Psoas muscle (tissue), 8 donors: ENCODE measurements at places on chromosomes 1 and 21. TPM values are rescaled to one million over a fixed set of nuclear protein-coding genes. Genes with fewer than 3 reads are reported as not detected.
A peak's percentile ranks its signal among the peaks of the same experiment; 100 is the strongest.

GRCh38 chr1:147809236-147809635 is 48.8 kb upstream of the GJA5 start:
- DNase-seq, result no peak
- H3K4me1 ChIP-seq, result no peaks in the 10 kb centered on the region
- H3K36me3 ChIP-seq, result no peaks in the 10 kb centered on the region
- H3K27ac ChIP-seq, result no peak overlapping the region

DNA sequence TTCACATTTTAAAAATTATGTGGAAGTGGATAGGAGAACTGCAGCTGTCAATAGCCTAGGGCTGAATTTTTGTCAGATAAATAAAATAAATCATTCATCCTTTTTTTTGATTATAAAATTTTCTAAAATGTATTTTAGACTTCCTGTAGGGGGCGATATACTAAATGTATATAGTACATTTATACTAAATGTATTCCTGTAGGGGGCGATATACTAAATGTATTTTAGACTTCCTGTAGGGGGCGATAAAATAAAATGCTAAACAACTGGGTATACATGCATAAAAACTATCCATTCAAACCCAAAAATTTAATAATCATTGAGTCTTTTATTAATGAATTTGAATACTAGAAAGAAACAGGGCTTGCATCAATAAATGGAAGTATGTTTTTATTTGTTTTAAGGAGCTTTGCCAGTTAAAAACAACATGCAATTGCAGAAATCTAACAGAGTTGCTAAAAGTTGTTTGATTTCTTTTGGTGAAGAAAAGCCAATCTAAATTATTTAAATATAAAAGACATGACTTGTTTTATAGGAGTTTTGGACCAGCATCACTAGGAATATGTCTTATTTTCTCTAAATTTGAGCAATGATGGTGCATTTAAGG is 31.4 kb downstream of the CLCA1 start:
- H3K36me3 ChIP-seq, result no peaks in the 10 kb centered on the region
- H3K4me3 ChIP-seq, result no peak overlapping the region
- no peak overlapping the region for H3K27ac ChIP-seq

- H3K27me3 ChIP-seq, result no peaks in the 10 kb centered on the region
- DNase-seq, result no peak
- no peaks in the 10 kb centered on the region for H3K36me3 ChIP-seq
Measured at GRCh38 chr1:87464022-87464490, 135.4 kb downstream of the LMO4 start.

DNA sequence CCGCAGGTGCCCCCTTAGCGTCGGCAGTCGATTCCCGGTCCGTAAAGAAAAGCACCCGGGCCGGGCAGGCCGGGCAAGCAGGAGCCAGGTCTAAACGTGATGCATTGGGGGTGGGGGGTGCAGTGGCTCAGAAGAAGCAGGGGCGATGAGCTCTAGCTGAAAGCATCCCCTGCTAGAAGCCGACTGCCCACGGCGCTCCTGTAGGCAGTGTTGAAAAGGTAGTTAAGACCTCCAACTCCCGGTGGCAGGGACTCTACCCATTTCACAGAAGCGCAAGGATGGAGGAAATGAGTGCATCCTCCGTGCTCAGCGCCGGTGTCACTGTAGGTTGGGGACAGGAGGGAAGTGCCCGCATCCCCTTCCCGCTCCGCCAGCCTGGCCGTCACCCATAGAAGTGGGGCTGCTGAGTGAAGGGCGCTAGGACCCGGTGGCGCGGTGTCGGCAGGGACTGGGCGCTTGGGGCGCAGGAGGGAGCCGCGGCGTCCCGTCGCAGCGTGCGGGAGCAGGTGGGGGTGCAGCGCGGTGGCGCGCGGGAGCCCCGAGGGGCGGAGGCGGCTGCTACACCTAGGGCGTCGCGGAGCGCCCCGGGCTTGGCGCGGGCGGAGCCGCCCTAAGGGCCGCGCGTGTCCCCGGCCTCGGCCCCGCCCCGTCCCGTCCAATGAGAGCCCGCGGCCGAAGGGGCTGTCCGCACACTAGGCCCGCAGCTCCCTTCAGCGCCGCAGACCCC is at the start of gene WNT2B:
TSS of gene WNT2B (plus strand) at position 688 of the 727 bp plus-strand sequence. CDS start 298 bp downstream, outside the sequence.
- peaks cover 19% of the 10 kb centered on the region for H3K27me3 ChIP-seq
- no peaks in the 10 kb centered on the region for H3K36me3 ChIP-seq
- H3K4me1 ChIP-seq, result peaks cover 12% of the 10 kb centered on the region
- peak within 1 kb of the TSS; percentile 68 for H3K4me3 ChIP-seq

Gene MTARC1
- 2.7 TPM for total RNA-seq

Gene SHISAL2A
- 0.28 TPM for total RNA-seq

Gene ECM1
- total RNA-seq, result 4.6 TPM

Gene DNAI4
- 4.8 TPM for total RNA-seq

- no peaks in the 10 kb centered on the region for H3K4me1 ChIP-seq
- no peak for DNase-seq
- no peaks in the 10 kb centered on the region for H3K27me3 ChIP-seq
- H3K4me3 ChIP-seq, result no peak overlapping the region
- H3K27ac ChIP-seq, result no peak overlapping the region
Measured at GRCh38 chr1:168512864-168513595, 30.8 kb downstream of the XCL2 start.

Gene NPPA
- total RNA-seq, result 0.28 TPM

- no peak overlapping the region for H3K4me3 ChIP-seq
- no peaks in the 10 kb centered on the region for H3K36me3 ChIP-seq
- no peaks in the 10 kb centered on the region for H3K27me3 ChIP-seq
Measured at GRCh38 chr1:244187310-244187709, 136.2 kb downstream of the ZBTB18 start.

DNA sequence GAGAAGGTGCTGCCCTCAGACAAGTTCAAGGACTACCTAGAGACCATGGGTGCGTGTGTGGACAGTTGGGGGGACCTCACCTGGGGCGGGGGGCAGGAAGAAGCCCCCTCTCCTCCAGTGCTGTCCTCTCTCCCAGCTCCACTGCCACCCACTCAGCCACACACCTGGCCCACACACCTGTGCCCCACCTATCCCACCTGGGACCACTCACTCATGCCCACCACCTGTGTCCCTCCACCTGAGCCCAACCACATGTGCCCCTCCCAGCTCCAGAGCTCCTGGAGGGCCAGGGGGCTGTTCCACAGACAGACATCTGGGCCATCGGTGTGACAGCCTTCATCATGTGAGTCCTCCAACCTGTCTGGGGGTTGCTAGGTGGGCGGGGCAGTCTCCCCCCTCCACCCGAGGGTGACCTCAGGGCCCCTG is 29.0 kb downstream of the TRIM11 start:
- H3K4me1 ChIP-seq, result peaks cover 7% of the 10 kb centered on the region
- DNase-seq, result peak; percentile 54
- H3K4me3 ChIP-seq, result no peak overlapping the region
- no peaks in the 10 kb centered on the region for H3K36me3 ChIP-seq

Gene IFFO2
- total RNA-seq, result 6.2 TPM

Gene FNDC5
- total RNA-seq, result 95.0 TPM

Gene MTARC2
- total RNA-seq, result 8.8 TPM

Gene RXRG
- 8.5 TPM for total RNA-seq

Gene NUDT4B
- 0.84 TPM for total RNA-seq

DNA sequence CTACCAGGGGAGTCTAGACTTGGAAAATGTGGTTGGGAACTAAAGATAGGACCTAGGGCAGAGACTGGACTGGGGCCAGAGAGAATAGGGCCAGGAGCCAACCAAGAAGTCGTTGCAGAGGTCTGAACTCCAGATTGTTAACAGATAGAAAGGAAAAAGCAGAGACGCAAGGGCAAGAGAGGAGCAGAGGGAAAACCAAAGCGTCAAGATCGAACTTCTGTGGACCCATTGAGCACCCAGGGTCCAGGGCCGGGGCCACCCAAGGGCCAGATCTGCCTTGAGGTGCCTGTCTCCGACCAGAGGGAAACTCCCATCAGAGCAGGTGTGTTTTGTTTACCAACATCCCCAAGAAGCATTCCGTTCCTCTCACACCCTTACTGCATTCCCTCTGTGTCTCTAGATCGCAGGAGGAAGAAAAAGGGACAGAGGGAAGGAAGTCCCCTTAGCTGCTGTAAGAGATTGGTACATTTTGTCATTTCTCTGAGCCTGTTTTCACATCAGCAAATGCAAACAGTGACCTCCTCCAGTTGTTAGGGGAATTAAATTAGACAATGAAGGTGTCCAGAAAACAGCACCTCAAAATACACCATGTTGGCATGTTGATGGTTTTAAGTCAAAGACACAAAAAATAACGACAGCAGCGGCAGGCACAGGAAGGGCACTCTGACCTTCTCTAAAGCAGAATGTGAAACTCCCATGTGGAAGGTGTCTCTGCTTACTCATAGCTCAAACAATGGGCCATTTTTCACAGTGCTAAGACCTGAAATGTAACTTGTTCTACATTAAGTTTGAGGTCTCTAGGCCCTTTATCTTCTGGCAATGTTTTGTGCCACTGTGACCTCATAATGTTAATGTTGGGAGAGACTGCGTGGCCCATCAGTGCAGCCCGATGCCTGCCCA is 105.8 kb upstream of the RAB4A start:
- H3K4me3 ChIP-seq, result no peak overlapping the region
- H3K27me3 ChIP-seq, result no peaks in the 10 kb centered on the region
- no peaks in the 10 kb centered on the region for H3K36me3 ChIP-seq
- H3K27ac ChIP-seq, result no peak overlapping the region
- no peaks in the 10 kb centered on the region for H3K4me1 ChIP-seq

Gene PAPPA2
- 1.1 TPM for total RNA-seq

Gene CCDC190
- total RNA-seq, result not detected

DNA sequence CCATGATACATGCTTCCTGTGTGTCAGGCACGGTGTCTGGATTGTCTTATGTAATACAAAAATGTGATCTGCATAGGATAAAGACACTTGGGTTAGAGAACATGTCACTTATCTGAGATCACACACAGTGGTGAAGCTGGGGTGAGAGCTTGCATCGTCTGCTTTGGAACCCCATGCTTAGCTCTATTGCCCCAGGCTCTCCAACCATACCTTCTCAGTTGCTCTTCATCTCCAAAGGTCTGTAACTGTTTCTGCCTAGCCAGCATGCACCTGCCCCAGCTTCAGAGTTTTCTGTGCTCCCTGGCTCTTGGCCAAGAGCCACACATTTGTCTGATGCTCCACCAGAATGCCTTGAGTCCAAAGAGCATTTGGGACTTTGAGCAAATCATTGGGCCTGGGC is 93.9 kb upstream of the COG2 start:
- H3K36me3 ChIP-seq, result no peaks in the 10 kb centered on the region
- DNase-seq, result no peak
- H3K27me3 ChIP-seq, result no peaks in the 10 kb centered on the region
- H3K27ac ChIP-seq, result no peak overlapping the region
- H3K4me3 ChIP-seq, result no peak overlapping the region

DNA sequence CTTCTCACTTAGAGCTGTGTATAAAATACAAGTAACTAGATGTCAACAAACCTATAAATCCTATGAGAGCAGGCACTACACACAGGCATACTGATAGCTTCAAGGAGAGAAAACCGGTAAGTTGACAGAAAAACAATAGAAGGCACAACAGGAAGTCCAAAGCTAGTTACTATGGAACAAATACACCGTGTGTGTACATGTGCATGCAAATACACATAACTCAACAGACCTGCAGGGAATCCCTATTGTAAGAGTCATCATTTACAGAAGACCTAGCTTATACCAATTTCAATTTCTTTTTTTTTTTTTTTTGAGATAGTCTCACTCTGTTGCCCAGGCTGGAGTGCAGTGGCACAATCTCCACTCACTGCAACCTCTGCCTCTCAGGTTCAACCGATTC is 26.3 kb downstream of the JAK1 start:
- H3K4me1 ChIP-seq, result peaks cover 81% of the 10 kb centered on the region
- H3K4me3 ChIP-seq, result no peak overlapping the region
- no peaks in the 10 kb centered on the region for H3K36me3 ChIP-seq
- H3K27ac ChIP-seq, result no peak overlapping the region
- DNase-seq, result no peak
- no peaks in the 10 kb centered on the region for H3K27me3 ChIP-seq

DNA sequence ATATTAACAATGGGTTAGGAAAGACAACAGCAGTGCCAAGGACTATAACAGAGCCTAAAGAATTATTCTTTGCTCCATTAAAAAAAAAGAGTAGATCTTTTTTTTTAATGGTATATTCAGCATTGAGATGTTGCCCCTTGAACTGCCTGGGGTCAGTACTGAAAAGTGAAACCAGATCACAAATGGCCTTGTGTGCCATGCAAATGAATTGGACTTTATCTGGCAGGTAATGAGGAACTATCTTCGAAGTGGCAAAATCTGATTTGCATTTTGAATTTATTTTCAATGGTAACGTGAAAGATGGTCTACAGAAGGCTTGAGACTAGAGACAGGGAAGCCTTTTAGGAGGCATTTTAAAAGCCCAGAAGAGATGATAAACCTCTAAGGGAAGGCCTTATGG is 21.4 kb upstream of the PKN2 start:
- no peak for DNase-seq
- no peak overlapping the region for H3K4me3 ChIP-seq
- no peaks in the 10 kb centered on the region for H3K36me3 ChIP-seq
- no peaks in the 10 kb centered on the region for H3K27me3 ChIP-seq

GRCh38 chr1:200849430-200849829 is 23.4 kb upstream of the GPR25 start:
- no peak for DNase-seq
- H3K4me1 ChIP-seq, result no peaks in the 10 kb centered on the region
- H3K27me3 ChIP-seq, result no peaks in the 10 kb centered on the region

Gene TMEM125
- total RNA-seq, result not detected

DNA sequence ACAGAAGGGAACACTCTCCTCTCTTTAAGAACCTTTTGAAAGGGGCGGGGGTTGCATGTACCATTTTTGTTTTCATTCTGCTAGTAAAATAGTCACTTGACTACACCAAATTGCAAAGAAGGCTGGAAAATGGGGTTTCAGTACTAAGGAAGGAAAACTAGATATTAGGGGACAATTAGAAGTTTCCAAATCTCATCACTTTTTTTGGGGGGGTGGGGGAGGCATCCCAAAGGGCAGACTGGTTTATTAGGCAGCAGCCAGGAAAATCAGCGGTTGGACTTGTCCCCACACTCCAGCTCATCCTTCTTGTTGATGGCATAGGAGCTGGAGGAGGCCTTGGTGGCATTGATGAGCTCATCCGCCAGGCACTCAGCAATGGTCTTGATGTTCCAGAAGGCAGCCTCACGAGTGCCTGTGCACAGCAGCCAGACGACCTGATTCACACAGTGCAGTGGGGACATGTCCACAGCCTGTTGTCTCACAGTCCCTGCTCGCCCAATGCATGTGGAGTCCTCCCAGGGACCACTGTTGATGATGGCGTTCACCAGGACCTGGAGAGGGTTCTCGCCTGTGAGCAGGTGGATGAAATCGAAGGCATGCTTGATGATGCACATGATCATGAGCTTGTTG is 1.7 kb upstream of the TMEM50B start:
- no peaks in the 10 kb centered on the region for H3K36me3 ChIP-seq
- H3K4me1 ChIP-seq, result peaks cover 6% of the 10 kb centered on the region
- no peaks in the 10 kb centered on the region for H3K27me3 ChIP-seq
- DNase-seq, result no peak

- H3K4me3 ChIP-seq, result no peak overlapping the region
- no peak overlapping the region for H3K27ac ChIP-seq
- no peak for DNase-seq
- H3K27me3 ChIP-seq, result no peaks in the 10 kb centered on the region
- no peaks in the 10 kb centered on the region for H3K36me3 ChIP-seq
Measured at GRCh38 chr1:219359126-219359525, 185.4 kb downstream of the LYPLAL1 start.
